ENCODE measurements at places on chromosomes 12 and 14.

DNA sequence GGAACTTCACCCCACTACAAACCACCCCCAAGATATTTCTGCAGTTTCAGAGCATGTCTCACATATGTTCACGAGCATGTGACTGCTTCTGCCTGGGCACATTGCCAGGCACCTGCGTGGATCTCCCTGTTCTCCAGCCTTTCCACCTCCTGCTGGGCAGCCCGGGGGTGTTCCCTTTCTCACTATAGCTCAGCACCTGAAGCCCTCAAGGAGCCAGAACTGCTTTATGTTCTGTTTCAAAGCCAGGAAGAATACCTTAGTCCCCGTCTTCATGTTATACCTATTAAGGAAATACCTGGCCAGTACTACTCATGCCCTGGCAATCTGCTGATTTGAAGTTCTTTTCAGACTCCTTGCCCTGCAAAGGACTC, 4.2 kb upstream of the FGF6 start:
- DNase-seq, result peak; percentile 94

- DNase-seq, result peak; percentile 40
Observed at GRCh38 chr12:14185427-14186192, 179.9 kb upstream of the ATF7IP start.

- DNase-seq, result no peak
Observed at GRCh38 chr12:52171950-52172512, 19.8 kb downstream of the KRT80 start.

GRCh38 chr12:104956870-104957718, 996 bp downstream of the SLC41A2 start:
- DNase-seq, result no peak

- DNase-seq, result no peak
Observed at GRCh38 chr12:1906579-1906978, 11.9 kb downstream of the CACNA2D4 start.

DNA sequence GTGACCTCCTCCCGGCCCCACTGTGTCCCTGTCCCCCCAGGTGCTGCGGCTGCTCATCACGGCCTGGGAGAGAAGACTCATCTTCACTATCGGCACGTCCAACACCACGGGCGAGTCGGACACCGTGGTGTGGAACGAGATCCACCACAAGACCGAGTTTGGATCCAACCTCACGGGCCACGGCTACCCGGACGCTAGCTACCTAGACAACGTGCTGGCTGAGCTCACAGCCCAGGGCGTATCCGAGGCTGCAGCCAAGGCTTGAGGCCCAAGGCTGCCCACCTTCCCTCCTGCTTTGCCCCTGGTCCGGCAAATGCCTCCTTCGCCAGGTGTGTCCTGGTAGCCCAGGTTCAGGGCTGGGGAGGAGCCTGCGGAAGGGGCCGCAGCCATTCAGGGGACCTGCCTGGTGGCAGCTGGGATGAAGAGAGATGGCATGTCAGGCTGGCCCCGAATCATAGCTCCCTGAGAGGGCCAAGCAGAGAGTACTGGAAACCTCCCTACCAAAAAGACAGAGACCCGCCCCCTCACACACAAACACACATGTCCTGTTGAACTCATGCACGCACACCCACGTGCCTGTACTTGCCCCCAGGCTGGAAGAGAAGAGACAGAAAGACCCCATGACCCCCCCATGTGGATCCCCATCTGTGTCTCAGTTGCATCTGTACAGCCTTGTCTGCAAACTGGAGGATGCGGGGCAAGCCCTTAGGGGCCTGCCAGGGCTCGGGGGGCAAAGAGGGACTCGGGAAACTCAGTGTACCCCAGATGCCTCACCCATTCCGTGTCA, 38.7 kb downstream of the RASAL1 start:
- peak; percentile 76 for DNase-seq

GRCh38 chr12:55718015-55718414, 2.2 kb downstream of the BLOC1S1 start:
- DNase-seq, result peak; percentile 26

- no peak for DNase-seq
Observed at GRCh38 chr14:78752518-78753188, 582.5 kb downstream of the NRXN3 start.

DNA sequence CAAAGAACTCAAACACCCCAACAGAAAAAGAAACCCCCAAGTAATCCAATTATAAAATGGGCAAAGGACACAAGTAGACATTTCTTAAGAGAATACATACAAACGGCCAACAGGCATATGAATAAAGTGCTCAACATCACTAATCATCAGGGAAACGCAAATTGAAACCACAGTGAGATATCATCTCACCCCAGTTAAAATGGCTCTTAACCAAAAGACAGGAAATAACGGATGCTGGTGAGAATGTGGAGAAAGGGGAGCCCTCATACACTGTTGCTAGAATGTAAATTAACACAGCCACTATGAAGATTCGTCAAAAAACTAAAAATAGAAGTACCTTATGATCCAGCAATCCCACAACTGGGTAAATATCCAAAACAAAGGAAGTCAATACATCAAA, 52.4 kb downstream of the CLMN start:
- DNase-seq, result no peak

All from NCI-H2171 treated with DMSO at 0.1 percent for 48 hours (cell line).